Stimulated activated CD8-positive, alpha-beta memory T cell treated with anti-CD3 and anti-CD28 coated beads, Interleukin-4, amount 100 ng/mL, for 1 hour (primary cell): ENCODE measurements at places on chromosomes 12 and 14.

GRCh38 chr12:88351146-88351545 lies 209.0 kb downstream of the TMTC3 start:
- DNase-seq, result no peak

GRCh38 chr12:24020397-24021163 lies 71.1 kb upstream of the SOX5 start:
- DNase-seq, result no peak

DNA sequence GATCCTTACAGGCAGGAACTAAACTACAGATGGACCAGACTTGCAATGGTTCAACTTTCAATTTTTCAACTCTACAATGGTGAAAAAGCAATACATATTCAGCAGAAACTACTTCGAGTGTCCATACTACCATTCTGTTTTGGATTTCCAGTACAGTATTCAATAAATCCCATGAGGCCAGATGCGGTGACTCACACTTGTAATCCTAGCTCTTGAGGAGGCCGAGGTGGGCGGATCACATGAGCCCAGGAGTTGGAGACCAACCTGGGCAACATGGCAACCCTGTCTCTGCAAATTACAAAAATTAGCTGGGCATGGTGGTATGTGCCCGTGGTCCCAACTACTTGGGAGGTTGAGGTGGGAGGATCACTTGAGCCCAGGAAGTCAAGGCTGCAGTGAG lies 336.1 kb downstream of the MED13L start:
- DNase-seq, result no peak

- DNase-seq, result no peak
Measured at GRCh38 chr12:92010853-92011701, 134.6 kb downstream of the BTG1 start.

GRCh38 chr12:110421159-110421661 lies 17.7 kb upstream of the ANAPC7 start:
- no peak for DNase-seq

DNA sequence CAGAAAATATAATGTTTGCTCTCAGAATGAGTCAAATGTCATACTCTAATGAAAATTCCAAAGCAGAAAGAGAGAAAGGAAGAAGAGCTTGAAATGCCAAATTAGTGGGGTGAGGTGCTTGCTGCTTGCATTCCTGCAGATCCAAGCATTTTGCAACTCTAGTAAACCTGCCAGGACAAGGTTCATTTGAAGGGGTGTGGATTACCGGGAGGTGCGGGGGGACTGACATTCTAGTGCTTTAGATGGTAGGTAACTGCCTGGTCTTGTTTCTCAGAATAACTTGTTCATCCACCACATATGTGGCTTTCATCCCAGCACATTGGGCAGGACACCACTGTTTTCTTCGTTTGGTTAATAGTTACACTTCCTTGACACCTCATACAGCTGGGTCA lies 144.4 kb downstream of the AKAP6 start:
- DNase-seq, result no peak

- DNase-seq, result no peak
Measured at GRCh38 chr12:3802721-3803120, 49.8 kb upstream of the CRACR2A start.

DNA sequence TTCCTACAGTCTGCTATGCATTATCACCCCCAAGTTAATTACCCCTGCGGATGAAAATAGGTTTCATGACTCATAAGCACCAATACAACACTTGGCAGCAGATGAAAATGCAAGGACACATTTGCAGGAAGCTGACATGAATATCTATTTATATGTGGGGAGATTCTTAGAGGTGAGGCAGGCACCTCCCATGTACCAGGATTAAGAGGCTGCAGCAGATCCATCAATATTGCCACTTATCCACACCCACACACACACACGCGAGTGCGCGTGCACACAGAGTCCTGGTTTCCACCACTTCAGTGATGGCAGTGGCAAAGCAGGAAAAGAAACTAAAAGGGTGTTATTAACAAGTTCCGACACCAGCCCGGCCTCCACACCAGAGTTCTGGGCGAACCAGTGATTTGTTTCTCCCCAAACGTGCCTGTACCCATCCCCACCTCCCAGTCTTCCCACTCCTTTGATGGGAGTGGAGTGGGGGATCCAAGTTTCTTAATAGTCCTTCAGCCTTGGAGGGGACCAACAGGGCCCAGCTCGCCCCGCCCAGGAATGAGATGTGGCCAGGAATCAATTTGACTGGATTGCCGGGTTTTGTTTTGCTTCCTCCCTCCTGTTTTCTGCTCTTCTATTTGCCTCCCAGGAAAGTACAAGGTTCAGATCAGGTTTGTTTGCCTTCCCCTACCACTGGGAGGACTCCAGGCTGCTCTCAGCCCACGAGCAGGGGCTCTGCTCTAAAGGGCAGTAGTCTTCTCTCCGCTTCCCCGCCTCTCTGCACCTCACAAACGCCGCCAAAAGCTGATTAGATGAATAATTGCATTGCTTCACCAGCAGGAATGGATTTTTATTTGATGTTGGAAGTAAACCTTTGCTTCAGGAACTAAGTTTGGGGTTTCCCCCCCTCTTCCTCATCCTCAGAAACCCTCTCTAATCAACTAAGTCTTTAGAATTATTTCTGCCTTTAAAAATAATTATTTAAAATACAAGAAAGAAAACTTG lies 5.2 kb downstream of the IRF2BPL start:
- DNase-seq, result no peak

DNA sequence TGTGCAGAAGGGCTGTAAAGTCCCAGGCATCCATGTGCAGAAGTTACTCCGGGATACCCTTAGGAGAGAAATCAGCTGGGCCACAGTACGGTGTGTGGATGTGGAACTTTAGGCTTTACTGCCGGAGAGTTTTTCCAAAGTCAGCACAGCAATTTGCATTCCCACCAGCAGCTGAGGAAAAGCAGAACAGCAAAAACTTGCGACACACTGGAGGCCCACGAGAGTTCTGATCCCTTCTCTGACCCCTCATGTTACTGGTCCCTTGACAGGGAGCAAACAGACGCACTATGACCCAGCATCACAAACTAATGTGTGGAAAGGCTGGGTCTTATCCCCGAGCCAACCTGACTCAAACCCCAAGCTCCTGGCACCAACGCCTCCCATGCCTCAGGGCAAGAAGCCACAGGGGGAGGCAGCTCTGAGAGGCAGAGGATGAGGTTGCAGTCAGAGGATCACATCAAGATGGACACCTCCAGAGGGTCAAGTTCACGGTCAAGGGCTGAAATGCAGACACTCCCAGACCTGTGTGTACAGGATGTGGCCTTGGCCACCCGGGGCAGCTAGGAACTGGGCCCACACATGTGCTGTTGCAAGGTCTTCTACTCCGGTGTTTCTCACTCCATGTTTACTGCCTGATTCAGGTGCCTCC lies 38.6 kb downstream of the CCDC88C start:
- DNase-seq, result no peak

DNA sequence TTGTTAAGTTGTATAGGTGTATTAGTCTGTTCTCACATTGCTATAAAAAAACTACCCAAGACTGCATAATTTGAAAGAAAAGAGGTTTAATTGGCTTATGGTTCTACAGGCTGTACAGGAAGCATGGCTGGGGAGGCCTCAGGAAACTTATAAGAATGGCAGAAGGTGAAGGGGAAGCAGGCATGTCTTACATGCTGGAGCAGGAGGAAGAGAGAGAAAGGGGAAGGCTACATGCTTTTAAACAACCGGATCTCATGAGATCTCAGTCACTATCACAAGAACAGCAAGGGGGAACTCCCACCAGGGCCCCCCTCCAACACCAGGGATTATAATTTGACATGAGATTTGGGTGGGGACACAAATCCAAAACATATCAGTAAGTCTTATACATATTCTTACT lies 60.5 kb upstream of the OR10AD1 start:
- DNase-seq, result no peak

- no peak for DNase-seq
Measured at GRCh38 chr12:5507944-5508343, 76.0 kb downstream of the NTF3 start.

GRCh38 chr12:102061096-102061559 lies 663 bp downstream of the WASHC3 start:
- no peak for DNase-seq

GRCh38 chr14:88488081-88488480 lies 66.7 kb downstream of the PTPN21 start:
- DNase-seq, result no peak

GRCh38 chr14:89378119-89378518 lies 38.9 kb downstream of the FOXN3 start:
- no peak for DNase-seq

GRCh38 chr14:51612449-51612848 lies 39.3 kb upstream of the FRMD6 start:
- DNase-seq, result no peak

DNA sequence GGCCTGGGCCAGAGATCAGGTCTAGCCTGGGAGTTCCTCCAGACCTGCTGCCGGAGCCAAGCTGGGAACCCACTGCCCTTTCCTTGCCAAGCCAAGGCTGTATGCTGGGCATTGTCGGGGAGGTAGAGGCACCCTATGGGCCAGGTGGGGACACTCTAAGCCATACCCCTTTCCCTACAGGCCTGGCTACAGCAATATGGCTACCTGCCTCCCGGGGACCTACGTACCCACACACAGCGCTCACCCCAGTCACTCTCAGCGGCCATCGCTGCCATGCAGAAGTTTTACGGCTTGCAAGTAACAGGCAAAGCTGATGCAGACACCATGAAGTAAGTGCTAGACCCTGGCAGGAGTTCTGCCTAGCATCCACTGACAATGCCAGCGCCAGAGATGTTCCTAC lies 4.9 kb downstream of the MMP14 start:
- no peak for DNase-seq

DNA sequence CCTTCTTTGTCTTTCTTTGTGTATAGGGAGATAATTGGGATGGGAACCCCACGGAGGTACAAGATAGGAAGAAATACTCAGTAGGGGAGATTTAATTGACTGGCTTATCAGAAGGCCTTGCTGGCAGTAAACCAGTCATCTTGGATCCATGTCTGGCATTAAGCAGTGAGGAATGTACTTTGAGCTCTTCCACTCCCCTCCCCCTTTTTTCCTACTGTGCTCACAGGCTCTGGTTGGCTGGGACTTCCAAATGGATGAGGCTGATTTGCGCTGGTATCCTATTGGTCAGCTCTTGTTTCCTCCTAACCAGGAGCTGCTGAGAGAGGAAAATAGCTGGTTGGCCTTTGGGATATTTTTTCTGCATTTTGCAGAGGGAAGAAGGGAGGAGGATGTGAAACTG lies 24.7 kb downstream of the NGDN start:
- DNase-seq, result no peak

DNA sequence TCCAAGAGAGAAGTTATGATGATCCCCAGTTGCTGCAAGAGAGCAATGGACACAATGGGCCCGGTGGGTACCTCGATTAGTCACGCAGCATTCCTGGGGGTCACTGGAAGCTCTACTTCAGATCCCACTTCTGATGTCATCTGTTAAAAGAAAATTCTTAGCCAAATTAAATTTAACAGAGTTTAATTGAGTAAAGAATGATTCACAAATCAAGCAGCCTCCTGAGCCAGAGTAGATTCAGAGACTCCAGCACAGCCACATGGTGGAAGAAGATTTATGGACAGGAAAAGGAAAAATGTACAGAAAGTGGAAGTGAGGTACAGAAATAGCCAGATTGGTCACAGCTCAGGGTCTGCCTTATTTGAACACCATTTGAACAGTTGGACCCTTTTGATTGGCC lies 107.5 kb downstream of the SPTSSA start:
- DNase-seq, result no peak

GRCh38 chr12:28033538-28033915 lies 61.0 kb upstream of the PTHLH start:
- DNase-seq, result no peak

GRCh38 chr12:78885466-78885865 lies 20.9 kb downstream of the SYT1 start:
- no peak for DNase-seq

GRCh38 chr12:26080911-26081310 lies 43.9 kb downstream of the BHLHE41 start:
- no peak for DNase-seq

GRCh38 chr14:76123426-76124225 lies 28.1 kb upstream of the GPATCH2L start:
- DNase-seq, result no peak

DNA sequence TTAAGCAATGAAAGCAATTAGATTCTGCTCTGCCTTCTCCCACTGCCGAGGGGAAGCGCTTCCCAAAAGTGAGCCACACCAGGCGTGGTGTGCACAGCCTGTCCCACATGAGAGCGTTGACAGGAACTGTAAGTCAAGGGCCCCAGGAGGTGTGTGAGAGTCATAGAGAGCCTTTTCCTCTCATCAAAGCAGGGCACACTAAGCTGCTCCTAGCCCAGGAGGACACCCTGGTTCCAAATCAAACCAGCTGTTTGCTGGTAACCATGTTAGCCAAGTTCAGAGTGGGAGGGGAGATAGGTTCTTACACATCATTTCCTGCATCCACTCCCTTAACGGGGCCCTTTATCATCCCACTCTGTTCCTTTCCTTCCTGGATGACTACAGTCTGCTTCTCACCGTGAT lies 98.3 kb downstream of the SPTSSA start:
- no peak for DNase-seq

- DNase-seq, result no peak
Measured at GRCh38 chr12:22993609-22994315, 368.8 kb downstream of the ETNK1 start.
